ENCODE measurements at places on chromosomes 5 and 9.

GRCh38 chr5:127280491-127281220 lies 9.9 kb upstream of the MEGF10 start:
- no peak for DNase-seq

DNA sequence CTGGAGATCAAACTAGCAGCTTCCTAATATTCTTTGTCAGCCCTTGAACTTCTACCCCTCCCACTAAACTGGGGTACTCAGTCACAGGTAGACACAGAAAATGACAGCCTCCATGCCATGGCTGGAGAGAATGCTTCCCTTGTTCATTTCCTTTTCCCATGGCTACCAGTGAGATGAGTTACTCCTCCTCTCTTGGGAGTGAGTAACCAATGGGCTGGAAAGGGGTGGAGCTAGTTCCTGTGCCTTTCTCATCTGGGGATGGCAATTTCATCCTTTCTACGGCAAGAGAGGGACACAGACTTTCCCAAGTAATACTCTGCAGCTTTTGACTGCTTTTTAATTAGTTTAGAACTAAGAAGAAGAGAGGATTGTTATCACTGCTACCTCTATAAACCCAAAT lies 1045.6 kb upstream of the WWC1 start:
- DNase-seq = no peak

DNA sequence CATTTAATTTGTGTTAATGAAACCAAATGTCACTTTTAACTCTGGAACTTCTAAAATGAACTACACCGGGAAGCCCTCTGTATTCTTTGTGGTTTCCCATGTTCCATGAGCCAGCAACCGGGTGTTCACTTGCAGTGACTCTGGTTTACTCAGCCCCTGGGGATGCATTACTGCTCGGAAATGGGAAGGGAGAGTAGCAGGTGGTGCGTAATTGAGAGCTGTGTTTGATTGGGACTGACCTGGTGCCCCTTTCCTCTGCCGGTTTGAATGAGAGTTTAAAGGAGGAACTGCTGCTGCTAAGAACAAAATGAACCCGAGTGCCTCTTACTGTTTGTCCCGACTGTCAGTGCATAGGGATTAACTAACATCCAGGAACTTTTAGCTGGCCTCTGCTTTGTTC lies 100.1 kb upstream of the DHFR start:
- no peak for DNase-seq

- DNase-seq = no peak
Measured at GRCh38 chr9:20043035-20043434, 254.2 kb upstream of the SLC24A2 start.

- DNase-seq = no peak
Measured at GRCh38 chr5:71948206-71948605, 159.1 kb upstream of the MAP1B start.
